Activated CD4-positive, CD25-positive, alpha-beta regulatory T cell (primary cell): ENCODE measurements at places on chromosomes 11 and 22.

GRCh38 chr11:30917859-30918478 lies 331.8 kb upstream of the MPPED2 start:
- no peak for DNase-seq

- no peak for DNase-seq
Measured at GRCh38 chr11:65886826-65887722, 1.2 kb downstream of the FIBP start.

DNA sequence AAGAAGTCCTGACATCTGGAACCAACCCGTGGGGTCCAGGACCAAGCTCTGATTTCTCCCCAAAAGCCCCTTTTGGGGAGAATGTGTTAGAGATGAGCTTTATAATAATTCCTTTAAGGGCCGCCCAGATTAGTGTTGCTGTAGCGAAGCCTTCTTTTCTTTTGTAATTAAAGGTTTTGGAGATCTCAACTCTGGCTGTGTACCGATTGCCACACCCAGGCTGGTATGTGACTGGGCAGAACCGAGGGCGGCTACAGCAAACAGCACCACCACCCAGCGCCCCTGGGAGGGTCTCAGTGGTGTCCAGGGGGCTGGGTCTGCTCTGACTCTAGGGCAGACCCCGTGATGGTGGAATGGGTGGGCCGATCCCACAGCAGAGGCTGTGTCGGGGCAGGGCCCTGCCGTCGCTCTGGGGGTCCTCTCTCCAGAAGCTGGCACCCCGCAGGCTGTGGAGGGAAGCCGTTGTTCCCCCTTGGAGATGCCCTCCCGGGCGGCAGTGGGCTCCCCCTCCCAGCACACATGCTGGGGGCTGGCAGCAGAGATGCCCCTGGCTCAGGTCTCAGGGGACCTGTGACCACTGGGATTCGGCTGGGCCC lies 31.0 kb downstream of the TPCN2 start:
- no peak for DNase-seq

- DNase-seq, result no peak
Measured at GRCh38 chr11:95378111-95378510, 147.1 kb upstream of the SESN3 start.

- DNase-seq, result no peak
Measured at GRCh38 chr11:134231958-134232659, 7.6 kb downstream of the VPS26B start.

DNA sequence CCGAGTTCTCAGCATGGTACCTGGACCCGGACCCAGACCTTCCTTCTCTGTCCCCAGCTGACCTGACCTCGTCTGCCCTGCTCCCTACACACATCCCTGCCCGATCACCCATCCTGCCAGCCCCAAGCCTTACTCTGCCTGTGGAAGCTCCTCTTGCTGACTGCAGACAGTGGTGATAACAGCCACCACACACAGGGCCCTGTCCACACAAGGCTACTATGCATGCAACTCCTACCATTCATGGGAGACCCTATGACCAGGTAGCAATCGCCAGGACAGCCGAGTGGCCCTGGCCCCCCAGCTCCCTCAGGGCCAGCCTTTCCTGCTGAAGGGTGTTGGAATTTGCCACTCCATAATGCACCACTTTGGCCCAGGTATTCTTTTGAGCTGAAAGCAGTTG lies 233.6 kb downstream of the BRD1 start:
- DNase-seq, result no peak

DNA sequence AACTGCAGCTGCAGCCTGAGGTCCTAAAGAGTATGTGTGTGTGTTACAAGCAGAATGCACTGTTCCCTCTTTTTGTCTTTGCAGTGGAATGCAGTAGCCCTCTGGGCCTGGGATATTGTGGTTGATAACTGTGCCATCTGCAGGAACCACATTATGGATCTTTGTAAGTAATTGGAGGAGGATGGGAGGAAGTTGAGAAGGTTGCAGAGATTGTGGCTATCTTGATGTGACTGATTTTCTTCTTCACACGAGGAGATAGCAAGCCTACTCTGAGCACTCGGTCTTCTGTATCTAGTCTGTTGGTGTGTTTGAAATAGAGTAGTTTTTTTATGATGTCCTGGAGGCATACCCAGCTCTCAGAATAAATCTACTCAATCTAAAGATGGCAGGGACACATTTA lies 2.3 kb downstream of the RBX1 start:
- no peak for DNase-seq

- no peak for DNase-seq
Measured at GRCh38 chr11:80873310-80873999, 1432.6 kb upstream of the TENM4 start.

GRCh38 chr11:67355794-67356386 lies 2.5 kb upstream of the POLD4 start:
- DNase-seq, result no peak

DNA sequence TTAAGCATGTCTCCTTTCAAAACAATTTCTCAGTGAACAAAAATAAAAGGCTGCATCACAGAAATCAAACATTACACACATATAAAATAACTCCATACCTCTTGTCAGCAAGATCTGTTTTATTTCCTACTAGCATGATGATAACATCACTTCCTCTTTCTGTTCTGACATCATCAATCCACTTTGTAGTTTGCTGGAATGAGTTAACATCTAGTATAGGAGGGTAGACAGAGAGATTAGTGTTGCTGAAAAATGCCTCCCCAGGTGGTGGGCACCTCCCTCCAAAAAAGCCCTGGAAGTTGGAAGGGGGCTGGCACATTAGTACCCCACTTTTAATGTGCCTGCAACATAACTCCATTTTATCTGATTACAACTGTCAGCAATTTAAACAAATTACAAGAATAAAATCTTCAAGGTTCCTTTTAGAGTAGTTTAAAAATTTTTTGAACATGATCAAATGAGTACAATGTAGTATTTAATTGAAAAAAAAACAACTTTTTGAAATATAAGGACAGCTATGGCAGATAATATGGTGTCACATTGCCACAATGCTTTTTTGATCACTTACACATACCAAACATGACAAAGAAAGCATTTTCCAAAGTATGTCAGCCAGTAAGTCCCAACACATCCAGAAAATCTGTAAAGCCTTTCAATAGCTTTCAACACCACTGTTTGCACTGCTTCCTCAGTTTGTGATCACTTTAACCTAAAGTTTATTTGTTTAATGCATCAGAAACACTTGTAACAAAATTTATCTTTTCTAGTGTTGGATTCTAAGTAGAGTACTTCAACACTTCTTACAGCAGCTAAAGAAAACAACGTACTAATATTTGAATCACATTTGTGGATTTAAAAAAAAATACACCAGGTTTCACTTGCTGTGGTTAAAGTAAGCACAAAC lies 44.5 kb downstream of the RAB6A start:
- no peak for DNase-seq

GRCh38 chr11:35277827-35278226 lies 138.9 kb downstream of the CD44 start:
- DNase-seq, result no peak

GRCh38 chr22:28108851-28109250 lies 189.8 kb upstream of the PITPNB start:
- no peak for DNase-seq

DNA sequence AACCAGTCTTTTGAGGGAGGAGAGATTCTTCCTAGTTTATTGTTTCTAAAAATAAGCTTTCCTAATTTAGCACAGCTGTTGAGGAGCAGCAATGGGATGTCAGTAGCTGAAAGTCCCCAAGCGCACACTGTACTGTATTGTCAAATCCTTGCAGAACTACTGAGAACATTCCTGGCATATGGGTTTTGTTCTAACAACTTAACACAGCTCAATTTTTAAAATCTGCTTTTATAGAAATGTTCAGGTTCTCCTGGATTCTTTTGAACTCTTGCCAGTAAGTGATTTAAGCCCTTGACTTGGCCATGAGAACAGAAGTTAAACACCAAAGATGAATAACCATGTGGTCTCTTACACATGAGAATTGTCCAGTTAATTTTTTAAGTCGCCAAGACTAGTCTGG lies 218.6 kb downstream of the FAT3 start:
- no peak for DNase-seq

DNA sequence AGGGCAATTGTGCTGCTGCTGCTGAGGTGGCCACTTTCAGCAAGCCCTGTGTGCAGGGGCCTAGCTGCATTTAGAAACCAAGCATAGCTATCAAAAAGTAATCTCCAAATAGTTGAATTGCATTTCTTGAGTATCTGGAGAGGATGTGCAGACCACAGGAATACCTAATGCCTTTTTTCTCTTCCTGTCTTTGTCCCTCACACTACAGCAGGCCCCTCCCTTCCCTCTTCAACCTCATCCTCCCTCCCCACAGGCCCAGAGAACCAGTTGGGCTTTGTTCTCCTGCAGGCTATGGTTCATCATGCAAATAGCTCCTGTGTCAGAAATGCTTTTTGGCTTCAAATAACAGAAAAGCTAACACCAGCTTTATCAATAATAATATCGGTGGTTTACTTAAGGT lies 47.7 kb downstream of the DKK3 start:
- no peak for DNase-seq

- no peak for DNase-seq
Measured at GRCh38 chr11:72439455-72439854, 5.1 kb upstream of the CLPB start.

GRCh38 chr11:121212536-121213361 lies 79.8 kb upstream of the SC5D start:
- DNase-seq, result no peak

- DNase-seq, result no peak
Measured at GRCh38 chr22:44288913-44289312, 23.8 kb downstream of the SHISAL1 start.

DNA sequence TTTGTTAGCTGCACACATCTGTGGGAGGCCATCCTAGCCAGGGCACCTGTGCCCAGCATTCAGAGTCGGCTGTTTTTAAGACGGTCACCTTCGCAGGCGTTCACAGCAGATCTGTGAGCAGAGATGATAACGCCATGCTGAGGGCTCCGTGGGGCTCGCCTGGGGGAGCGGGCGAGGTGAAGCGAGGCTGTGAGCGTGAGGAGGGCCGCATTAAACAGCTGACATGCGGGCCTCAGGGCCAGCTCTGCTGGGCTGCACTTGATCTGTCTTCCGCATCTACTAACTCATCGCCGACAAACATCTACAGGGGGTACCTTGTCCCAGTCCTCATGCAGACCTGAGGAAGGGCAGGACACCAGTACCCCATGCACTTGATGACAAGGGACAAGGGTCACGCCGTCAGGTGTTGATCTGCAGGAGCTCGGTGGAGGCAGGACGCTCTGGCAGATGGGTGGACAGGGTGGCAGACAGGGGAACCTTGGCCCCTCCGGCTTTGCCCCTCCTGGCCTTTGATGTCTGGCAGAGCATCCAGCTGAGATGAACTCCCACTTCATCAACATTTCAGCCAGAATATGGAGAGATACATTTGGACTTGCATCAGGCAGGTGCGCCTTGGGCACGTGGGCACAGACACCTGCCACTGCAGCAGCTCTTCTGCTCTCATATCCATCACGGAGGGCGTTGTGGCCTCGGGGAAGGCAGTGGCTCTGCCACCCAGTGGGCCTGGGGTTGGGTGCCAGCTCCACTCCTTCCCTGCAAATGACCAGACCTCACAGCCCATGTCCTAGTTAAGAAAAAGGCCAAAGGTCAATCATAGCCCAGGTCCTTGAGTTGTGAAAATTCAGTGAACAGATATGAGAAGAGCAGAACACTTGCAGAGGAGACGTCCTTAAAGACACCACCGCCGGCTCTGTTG lies 822.9 kb downstream of the BRD1 start:
- DNase-seq, result no peak

DNA sequence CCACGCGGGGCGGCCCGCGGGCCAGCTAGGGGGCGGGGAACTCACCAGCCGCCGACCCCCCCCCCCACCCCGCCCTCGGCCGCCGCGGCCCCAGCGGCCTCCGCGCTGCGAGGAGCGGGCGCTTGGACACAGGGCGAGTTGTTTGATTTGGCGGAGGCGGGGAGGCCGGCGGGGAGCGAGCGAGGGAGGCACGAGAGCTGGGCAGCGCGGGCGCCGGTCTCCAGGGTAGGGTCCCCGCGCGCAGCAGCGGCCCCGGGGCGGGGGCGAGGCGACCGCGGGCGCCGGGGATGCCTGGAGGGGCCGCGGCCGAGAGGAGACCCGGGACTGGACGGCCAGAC lies 64.4 kb downstream of the NAV2 start:
- no peak for DNase-seq

DNA sequence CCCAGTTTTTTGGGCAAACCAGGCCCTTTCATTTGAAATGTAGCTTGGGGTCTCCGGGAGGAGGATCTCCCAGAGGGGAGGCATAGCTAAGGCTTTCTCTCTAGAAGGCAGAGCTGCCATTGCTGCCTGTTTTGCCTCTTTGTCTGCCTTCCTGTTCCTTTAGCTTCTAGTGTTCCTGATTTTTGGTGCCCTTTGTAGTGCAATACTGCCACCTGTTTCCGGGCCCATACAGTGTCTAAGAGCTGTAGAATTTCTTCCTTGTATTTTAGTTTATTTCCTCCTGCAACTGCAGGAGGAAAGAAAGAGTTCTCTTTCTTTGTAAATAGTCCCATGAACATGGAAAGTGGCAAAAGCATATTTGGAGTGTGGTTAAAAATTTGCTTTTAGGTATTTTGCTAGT lies 19.3 kb upstream of the GLYATL1 start:
- DNase-seq, result no peak

- no peak for DNase-seq
Measured at GRCh38 chr11:61700212-61700611, 20.0 kb downstream of the DAGLA start.

- DNase-seq, result no peak
Measured at GRCh38 chr11:125165111-125165842, 726 bp downstream of the PKNOX2 start.

DNA sequence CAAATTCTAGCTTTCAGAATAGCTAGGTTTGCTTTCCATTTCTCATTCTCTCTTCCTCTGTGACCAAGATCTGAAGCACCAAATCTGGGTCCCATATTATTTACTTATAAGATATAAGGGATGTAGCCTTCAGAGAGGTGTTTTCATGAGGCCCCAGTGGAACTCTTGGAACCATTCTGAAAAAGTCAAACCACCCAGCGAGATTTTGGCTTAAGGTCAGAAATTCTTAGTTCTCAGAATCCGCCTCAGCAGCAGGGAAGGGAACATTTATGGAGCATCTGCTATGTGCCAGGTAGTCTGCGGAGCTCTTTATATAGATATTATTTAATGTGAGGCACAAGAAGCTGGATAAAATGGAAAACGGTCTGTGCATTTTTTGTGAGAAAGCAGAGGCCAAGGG lies 6.3 kb downstream of the NAV2 start:
- DNase-seq, result no peak

GRCh38 chr11:23961503-23962338 lies 535.1 kb upstream of the LUZP2 start:
- DNase-seq, result no peak

DNA sequence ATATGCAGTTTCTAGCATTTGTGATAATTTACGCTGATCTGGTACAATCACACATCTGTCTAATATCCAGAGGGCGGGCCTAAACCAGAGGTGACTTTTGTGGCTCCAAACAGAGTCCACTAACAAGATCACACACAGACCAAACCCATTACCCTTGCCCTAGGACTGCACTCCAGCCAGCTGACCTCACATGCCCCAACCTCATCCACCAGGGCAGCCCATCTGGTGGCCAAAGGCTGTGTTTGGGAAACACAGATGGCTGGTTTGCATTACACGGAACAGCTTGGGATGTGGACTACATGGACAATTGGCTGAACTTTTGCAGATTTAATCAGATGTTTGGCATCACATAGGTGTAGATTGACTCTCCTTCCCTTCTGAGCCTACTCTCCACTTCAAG lies 228.2 kb downstream of the GRIK4 start:
- no peak for DNase-seq

GRCh38 chr11:21622995-21623394 lies 569.9 kb upstream of the ANO5 start:
- no peak for DNase-seq
